Hematopoietic multipotent progenitor cell treated with erythropoietin and hydrocortisone succinate and interleukin-3 and kit ligand, for 6 days (in vitro differentiated cells): ENCODE measurements at places on chromosomes 13 and 19.
A peak's percentile ranks its signal among the peaks of the same experiment; 100 is the strongest.

DNA sequence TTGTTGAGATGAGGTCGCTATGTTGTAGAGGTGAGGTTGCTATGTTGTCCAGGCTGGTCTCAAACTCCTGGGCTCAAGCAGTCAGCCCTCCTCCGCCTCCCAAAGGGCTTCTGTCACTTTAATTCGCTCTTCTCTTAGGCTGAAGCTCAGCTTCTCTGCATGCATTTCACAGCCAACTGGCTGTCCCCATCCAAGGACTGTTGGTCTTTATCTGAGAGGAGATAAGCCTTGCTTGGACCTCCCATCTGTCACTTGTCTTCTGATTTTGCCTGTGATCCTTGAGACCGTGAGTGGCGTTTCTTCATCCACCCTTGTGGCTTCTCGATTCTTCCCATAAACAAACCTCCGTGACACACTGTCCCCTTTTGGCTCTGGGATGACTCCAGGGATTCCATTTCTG lies 24.4 kb downstream of the CERS1 start:
- DNase-seq, result peak; percentile 45

DNA sequence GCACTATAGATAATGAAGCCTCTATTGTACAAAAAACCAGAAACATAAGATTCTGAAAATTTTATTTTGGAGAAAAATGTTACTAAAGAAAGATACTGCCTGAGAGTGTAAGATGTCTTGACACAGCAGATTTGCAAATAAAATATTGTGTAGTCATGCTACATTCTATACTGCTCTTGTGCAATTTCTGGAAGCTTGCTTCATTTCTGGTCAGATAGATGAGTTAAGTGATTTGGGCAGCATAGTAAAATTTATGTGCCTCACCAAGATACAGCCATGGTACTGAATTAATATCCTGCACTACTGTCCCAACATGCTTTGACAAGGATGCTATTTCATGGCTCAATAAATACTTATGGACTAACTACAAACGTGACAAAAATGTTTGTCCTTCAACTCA lies 55.1 kb upstream of the STARD13 start:
- peak; percentile 68 for DNase-seq

GRCh38 chr13:31221057-31221456 lies 21.3 kb downstream of the B3GLCT start:
- DNase-seq, result no peak

- no peak for DNase-seq
Measured at GRCh38 chr13:51879133-51879532, 17.4 kb downstream of the CCDC70 start.

DNA sequence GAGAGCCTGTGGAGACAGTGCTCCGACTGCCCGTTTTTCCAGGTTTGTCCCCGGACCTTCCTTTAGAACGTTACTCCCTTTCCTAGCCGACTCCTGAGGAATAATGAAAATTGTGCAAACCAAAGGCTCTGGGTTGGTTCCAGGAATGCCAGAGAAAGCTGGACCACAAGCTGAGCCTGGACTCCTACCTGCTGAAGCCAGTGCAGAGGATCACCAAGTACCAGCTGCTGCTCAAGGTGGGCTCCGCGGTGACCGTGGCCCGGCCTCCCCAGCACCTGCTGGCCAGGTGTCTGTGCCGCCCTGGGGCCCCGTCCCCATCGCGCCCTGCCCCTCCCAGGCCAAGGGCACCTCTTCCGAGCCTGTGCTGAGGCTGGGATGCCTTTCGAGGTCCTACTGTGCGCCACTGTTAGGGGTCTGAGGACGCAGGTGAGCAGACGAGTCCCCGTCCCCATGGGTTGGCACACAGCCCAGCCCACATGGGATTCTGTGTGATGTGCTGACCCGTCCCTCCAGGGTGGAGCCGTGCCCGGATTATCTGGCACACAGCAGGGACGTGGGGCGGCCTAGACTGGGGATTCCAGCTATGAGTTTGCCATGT lies 20.5 kb upstream of the F7 start:
- no peak for DNase-seq

- no peak for DNase-seq
Measured at GRCh38 chr13:80604098-80604497, 263.2 kb upstream of the SPRY2 start.
